ENCODE measurements at places on chromosomes 13 and 19.
A peak's percentile ranks its signal among the peaks of the same experiment; 100 is the strongest.

GRCh38 chr13:110363010-110363409 lies 55.9 kb downstream of the COL4A2 start:
- DNase-seq, result peak; percentile 79

DNA sequence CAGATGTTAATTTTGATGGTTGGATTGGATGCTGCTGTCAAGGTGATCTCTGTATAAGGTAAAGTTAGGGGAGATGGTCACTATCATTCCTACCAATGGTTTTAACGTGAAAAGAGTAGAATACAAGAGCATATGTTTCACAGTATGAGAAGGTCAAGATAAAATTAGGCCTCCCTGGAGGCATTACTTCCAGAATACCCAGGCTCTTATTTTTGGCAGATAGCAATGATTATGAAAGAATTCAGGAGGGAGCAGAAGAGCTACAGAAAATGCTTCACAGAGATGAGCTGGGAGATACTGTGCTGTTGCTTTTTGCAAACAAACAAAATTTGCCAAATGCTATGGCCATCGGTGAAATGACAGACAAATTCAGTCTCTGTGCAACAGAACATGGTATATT lies 547.5 kb upstream of the SPRY2 start:
- DNase-seq, result no peak

GRCh38 chr13:90919153-90919552 lies 428.3 kb upstream of the MIR17HG start:
- peak; percentile 59 for DNase-seq

- no peak for DNase-seq
Measured at GRCh38 chr13:62193919-62194318, 778.3 kb upstream of the PCDH20 start.

DNA sequence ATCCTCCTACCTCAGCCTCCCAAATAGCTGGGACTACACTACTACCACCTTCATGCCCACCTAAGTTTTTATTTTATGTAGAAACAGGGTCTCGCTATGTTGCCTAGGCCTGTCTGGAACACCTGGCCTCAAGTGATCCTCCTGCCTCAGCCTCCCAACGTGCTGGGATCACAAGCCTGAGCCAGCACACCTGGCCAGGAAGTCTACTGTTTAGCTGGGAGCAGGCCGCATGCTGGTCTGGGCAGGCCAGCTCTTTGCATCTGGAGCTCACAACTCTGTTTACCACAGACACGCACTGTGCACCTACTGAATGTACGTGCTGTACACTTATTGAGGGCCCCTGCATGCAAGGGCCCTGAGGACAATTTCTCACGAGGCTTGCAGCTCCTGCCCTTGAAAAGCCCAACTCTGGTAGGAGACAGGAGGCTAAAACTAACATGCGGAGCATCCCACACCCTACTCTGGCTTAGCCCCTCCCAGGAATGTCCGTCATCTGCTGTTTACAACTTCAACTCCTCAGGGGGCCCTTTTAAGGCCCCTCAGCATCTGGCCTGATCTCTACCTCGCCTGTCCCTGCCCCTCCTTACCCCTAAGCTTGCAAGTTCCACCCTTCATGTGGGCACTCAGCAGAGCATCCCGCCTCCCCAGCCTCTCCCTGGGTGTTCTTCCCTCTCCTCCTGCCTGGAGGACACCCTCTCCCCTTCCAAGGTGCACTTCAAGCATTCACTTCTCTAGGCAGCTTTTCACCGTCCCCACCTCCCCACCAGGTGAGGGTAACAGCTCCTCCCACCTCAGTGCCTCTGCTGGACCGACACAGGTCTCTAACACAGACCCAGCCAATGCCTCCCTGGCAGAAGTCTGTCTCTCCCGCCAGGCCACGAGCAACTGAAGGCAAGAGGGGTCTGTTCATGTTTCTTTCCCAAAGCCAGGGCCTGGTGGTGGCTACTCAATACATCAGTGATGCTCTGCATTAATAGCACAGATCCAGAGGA lies 114.2 kb upstream of the UQCRFS1 start:
- DNase-seq, result peak; percentile 79

GRCh38 chr13:91955546-91956355 lies 557.3 kb downstream of the GPC5 start:
- DNase-seq, result peak; percentile 63

Data from endodermal cell (in vitro differentiated cells).